GM23248 (cell line): ENCODE measurements at places on chromosomes 1 and 21.

DNA sequence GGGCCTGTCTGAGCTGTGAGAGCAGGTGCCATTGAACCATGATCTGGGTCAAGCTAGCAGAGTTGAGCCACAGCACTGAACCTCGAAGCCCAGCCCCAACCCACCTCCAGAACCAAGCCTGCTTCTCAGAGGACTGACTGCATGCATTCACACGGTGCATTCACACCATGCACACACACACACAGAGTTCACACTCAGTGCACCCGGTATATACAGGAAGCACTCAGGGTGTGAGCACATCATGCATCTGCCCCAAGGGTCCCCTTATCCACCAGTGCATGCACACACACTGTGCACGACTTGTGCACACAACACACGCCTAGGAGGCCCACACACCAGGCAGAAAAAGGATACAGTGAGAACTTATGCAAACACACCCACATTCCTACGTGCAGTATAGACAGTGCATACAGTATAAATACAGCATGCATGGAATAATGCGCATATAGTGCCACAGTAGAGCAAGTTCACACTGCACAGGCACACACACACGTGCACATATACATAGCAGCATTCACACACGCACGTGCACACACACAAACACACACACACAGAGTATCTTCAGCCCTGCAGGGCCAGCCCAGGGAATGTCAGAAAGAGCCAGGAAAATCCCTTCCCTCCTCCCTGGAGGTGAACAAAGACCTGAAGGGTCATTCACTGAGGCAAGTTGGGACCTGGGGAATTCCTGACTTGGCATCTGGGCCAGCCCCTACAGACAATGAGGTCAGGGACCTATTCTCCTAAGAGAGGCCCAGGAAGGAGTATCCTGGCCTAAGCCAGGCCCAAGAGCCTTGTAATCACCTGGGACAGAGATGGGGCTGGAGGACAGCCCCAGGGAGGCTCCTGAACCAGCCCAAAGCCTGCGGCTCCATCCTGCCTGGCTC, 42.1 kb downstream of the CAMK2N1 start:
- no peak for DNase-seq

DNA sequence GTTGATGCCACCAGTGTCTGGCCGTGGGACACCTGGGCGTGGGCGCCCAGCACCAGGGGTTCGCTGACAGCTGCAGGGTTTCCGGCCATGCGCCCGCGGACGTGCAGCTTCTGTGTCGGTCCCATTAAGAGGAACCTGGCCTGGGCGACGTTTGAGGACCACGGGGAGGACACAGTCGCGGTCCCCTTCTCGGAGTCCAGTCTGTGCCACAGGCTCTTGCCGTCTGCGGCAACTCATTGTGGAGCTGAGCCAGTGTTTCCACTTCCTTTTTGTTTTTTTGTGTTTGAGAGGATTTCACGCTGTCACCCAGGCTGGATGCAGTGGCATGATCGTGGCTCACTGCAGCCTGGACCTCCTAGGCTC, 1.6 kb upstream of the C1orf159 start:
- DNase-seq = no peak

- DNase-seq = no peak
Observed at GRCh38 chr21:14947613-14948160, 117.1 kb downstream of the NRIP1 start.

DNA sequence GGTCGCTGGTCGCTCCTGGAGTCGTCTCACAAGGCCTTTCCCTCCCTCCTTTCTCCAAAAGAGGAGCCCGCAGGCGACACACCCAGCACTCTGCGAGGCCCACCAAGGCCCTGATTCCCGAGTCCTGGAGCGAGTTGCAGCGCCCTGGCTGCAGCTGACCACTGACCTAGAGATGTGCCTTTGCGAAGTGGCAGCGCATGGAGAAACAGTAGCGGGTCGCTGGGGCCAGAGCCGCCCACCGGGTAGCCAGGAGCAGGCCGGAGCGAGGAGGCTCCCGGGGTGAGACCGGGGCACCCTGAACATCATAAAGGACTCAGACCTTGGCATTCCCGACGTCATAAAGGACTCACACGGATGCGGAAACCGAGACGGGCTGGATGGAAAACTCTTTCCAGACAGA, 10.3 kb upstream of the NBPF11 start:
- no peak for DNase-seq

GRCh38 chr1:78333502-78333901, 157.3 kb upstream of the PTGFR start:
- DNase-seq = peak; percentile 35

GRCh38 chr21:32143241-32143939, 135.5 kb downstream of the MIS18A start:
- peak; percentile 53 for DNase-seq

- no peak for DNase-seq
Observed at GRCh38 chr1:90809996-90810395, 92.9 kb upstream of the BARHL2 start.

DNA sequence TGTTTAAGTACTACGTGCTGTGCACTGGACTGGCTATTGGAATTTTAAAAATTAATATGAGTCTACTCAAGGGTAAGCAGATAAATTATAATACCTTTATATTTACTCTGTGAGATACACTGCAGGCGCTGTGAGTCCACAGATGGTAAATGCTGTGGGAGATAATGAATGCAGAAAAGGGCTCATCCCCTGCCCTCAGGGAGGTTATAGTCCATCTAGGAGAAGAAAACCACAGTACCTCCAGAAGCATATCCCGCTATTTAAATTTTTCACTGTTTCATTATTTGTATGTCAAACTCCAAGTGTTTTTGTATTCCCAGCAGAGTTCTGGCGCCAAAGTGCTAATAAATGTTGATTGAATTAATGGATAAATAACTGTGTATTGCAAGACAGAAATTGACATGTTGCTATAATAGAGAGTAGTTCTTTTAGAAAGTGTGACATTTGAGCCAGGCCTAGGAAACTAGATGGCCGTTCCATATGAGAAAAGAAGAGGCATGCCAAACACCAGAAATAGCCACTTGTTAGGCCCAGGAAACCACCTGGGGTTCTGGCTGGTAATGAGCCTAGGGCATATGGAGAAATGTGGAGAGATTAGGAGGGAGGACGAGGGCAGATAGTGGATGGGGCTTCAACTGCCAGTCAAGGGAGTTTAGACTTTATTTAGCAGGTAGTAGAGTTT, 61.7 kb downstream of the LRRC8D start:
- no peak for DNase-seq

GRCh38 chr1:38326135-38326534, 279.5 kb upstream of the POU3F1 start:
- no peak for DNase-seq

DNA sequence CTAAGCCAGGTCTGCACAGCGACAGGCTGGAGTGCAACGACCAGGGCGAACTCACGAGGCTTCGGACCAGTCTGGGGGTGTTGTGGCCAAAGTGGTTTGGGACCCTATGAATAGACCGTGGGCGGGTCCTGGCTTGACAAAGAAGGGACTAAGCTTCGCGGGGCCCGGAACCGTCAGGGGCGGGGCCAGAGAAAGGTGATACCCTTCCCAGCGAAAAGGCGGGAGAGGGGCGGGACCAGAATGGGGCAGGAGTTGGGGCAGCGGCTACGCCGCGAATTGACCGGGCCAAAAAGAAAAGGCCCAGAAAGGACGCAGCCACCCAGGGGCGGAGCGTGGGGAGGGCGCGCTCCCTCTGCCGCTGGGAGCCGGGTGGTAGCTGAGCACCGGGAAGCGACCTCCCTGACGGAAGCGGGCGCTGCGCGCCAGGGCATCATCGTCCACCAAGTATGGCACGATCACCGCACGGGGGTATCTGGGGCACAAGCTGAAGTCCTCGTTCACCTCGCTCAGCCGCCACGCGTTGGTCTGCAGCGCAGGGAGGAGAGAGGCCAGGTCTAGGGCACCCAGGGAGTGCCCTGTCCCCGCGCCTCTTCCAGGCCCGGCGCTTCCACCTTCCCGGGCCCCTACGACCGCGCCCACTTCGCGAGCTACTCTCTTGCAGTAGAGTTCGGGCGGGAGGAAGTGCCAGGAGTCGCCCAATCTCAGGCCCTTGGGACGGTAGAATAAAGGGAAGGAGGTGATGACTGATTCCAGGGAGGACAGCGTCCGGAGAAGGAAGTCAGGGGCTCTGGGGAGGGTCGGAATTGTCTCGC, 6.7 kb upstream of the FAM167B start:
- peak; percentile 78 for DNase-seq

GRCh38 chr1:35220976-35221375, 28.0 kb upstream of the SFPQ start:
- DNase-seq = peak; percentile 12

- no peak for DNase-seq
Observed at GRCh38 chr1:73604211-73604610, 593.8 kb downstream of the LRRIQ3 start.

- no peak for DNase-seq
Observed at GRCh38 chr1:76940571-76941335, 73.5 kb downstream of the ST6GALNAC5 start.

GRCh38 chr1:93566227-93566626, 115.4 kb downstream of the BCAR3 start:
- no peak for DNase-seq

GRCh38 chr21:32886339-32886738, 114.8 kb upstream of the PAXBP1 start:
- DNase-seq = no peak

GRCh38 chr1:77975386-77975785, 3.5 kb downstream of the FUBP1 start:
- peak; percentile 72 for DNase-seq

DNA sequence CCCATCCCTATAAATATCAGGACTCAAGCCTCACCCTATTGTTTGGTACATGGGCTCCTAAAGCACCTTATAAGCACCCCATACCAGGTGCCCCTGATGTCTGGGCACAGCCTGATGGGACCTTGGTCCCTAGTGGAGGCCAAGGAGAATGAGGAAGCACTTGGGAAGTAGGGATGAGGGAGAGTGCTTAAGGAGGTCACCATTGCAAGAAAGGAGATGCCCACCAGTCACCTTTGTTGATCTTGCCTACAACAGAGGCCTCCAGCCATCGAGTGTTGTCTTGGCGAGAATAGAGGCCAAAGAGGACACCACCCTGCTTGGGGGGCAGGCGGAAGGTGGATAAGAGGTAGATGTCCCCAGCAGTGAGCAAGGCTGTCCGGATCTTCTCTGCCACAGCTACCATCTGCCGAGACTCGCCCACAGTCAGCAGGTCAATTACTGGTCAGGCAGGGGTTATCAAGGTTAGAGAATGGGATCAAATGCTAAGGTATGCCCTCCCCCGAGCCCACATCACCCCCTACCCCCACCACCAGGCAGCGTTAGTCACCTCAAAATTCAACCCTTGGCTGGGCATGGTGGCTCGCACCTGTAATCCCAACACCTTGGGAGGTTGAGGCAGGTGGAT, 1.6 kb downstream of the THBS3 start:
- DNase-seq = no peak

DNA sequence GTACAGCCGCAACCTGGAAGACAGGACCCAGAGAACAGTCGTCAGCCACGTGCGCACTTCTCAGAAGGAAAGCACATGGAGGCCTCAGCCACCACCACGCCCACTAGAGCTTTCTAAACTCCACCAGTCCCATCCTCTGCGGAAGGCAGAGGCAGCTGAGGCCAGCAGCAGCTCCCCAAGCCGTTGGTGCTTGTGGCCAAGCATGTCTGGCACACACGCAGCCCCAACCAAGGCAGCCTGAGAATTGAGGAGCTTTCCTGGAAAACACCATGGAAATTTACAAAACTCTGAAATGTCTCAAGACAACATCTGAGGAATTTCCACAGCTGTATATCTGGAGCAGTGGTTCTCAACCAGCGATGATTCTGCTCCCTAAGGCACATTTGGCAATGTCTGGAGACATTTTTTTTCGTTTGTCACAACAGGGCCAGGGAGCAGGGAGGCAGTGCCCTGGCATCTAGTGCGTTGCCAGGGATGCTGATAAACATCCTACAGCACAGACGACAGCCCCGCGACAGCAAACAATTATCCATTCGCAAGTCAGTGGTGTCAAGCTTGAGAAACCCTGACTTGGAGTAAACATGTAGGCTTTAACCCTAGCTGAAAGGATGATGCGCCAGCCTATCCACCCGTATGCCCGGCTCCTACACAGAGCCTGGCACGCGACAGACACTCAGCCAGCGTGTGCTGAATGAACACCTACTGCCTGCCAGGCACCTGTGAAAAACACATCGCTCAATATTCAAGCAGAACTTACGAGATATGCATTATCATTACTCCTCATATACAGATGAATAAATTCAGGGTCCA, 24.7 kb downstream of the NPHP4 start:
- DNase-seq = no peak

DNA sequence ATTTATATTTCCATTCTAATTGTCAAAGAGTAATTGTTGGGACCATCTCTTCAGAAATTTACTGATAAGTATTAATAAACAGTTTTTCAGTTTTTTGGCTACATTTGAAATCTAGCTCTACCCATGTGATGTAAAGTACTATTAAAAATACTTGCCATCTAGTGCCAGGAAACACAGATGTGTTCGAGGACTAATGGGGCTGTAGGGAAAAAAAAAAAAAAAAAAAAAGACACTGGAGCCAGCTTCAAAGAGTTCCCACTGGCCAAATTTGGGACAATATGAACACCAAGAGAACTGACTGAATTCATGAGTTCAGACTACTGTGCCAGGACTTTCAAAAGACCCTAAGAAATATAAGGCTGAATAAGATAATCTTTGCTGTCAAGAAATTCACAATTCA, 65.2 kb upstream of the GFI1 start:
- DNase-seq = no peak

DNA sequence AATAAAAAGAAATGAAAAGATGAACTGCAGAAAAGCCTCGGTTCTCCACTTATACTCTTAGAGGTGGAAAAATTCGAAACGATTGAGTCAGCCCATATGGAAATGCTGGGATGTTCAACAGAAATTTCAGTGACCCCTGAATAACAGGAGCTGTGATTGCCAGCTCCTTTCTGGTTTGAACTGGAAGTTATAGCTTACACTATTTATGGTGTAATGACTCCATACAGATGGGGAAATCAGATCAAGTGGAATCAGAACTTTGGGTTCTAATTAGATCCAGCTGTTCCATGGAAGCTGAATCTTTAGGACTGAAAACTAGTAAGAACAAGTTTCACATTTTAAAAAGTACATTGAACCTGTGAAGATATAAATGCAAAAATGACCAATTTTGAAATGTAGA, 569.3 kb upstream of the ZRANB2 start:
- peak; percentile 58 for DNase-seq

GRCh38 chr1:85328713-85329397, 52.4 kb upstream of the BCL10 start:
- peak; percentile 95 for DNase-seq

GRCh38 chr1:59485949-59486348, 189.1 kb downstream of the FGGY start:
- no peak for DNase-seq

- DNase-seq = no peak
Observed at GRCh38 chr1:1014799-1015681, 1.7 kb downstream of the ISG15 start.

DNA sequence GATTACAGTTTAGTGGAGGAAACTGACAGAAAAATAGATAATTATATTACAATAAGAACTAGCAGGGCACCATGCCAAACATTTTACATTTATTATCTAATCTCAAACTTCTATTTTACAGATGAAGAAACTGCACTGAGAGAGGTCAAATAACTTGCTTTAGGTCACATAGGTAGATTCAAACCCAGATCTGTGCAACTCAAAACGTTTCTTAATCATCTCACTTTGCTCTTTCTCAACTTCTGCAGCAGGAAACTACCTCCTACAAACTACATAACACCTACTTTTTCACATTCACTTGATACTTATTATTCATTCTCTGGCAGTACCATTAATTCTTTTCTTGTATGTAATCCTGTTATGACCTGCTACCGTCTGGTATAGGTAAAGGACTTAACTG, 49.9 kb upstream of the BCL10 start:
- no peak for DNase-seq
